ENCODE measurements at places on chromosomes 7 and 10. TPM values are rescaled to one million over a fixed set of nuclear protein-coding genes. Genes with fewer than 3 reads are reported as not detected.

The PLXDC2 gene
- 0.81 TPM for polyA plus RNA-seq

The SPDYE3 gene
- polyA plus RNA-seq, result 0.06 TPM

The NOS3 gene
- 0.54 TPM for polyA plus RNA-seq

The OPALIN gene
- polyA plus RNA-seq, result not detected

The CACNB2 gene
- polyA plus RNA-seq, result 0.27 TPM

The EN2 gene
- polyA plus RNA-seq, result not detected

The PAX4 gene
- 0.31 TPM for polyA plus RNA-seq

The UNCX gene
- polyA plus RNA-seq, result not detected

The PILRA gene
- 3.3 TPM for polyA plus RNA-seq

The CHST3 gene
- 7.7 TPM for polyA plus RNA-seq

The PTN gene
- polyA plus RNA-seq, result 50.2 TPM

The WDR86 gene
- 4.3 TPM for polyA plus RNA-seq

The SLC26A3 gene
- polyA plus RNA-seq, result 122 TPM

The MBL2 gene
- not detected for polyA plus RNA-seq

The CTAGE15 gene
- polyA plus RNA-seq, result 0.89 TPM

The WNT16 gene
- polyA plus RNA-seq, result 0.30 TPM

The AASS gene
- 17.0 TPM for polyA plus RNA-seq

The RAPGEF5 gene
- polyA plus RNA-seq, result 11.5 TPM

The CRYGN gene
- polyA plus RNA-seq, result not detected

Data from small intestine (tissue), 16 donors.